ENCODE measurements at places on chromosomes 1 and 21.

GRCh38 chr1:6509919-6510291 is 18.4 kb upstream of the PLEKHG5 start:
- no peak for DNase-seq

DNA sequence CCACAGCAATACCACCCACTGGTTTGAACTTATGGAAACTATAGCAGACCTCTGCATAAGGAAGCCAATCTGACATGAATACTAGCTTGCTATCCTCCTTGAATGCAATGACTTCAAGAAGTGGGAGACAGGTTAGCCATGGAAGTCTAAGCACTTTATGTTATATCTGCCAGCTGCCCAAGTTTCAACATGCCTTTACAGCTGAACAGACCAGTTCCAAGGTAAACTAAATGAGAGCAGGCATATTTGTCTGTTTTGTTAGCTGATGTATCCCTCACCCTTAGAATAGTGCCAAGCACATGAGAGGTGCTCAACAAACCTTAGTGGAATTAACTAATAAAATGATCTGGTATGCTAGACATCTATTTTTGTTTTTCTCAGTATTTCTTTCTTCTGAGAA is 65.1 kb downstream of the ALG14 start:
- no peak for DNase-seq

DNA sequence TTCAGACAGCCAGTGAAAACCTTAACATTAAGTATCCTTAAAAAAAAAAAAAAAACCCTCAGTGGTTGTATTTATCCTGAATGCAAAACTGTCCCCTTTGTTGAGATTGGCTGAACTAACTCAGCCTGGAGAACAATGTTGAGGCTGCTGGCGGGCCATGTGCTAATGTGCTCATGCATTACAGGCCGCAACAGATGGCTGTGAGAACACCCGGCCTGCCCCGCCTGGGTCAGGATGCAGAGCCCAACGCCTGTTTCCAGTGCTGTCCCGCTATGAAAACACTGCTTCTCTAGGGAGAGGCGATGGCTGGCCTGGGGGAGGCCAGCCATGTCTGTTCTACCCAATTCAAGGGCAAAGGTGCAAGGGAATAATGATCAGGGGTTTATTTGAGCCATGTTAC is 13.8 kb downstream of the OLIG2 start:
- DNase-seq = no peak

GRCh38 chr1:15231714-15232201 is 15.3 kb upstream of the FHAD1 start:
- DNase-seq = no peak

Measured in EH (cell line).